ENCODE measurements at places on chromosomes 7 and 10. TPM values are rescaled to one million over a fixed set of nuclear protein-coding genes. Genes with fewer than 3 reads are reported as not detected.

ICA1 gene
- total RNA-seq, result 29.2 TPM

AKR1C1 gene
- 3.2 TPM for total RNA-seq

ZNF239 gene
- 2.9 TPM for total RNA-seq

GPR22 gene
- total RNA-seq, result not detected

NKX6-2 gene
- total RNA-seq, result under 0.01 TPM

UNC5B gene
- total RNA-seq, result 23.7 TPM

Measured in endothelial cell of coronary artery (primary cell).